ENCODE measurements at places on chromosomes 5 and 9. TPM values are rescaled to one million over a fixed set of nuclear protein-coding genes. Genes with fewer than 3 reads are reported as not detected.

HMMR gene
- polyA plus RNA-seq, result 25.9 TPM

DNA sequence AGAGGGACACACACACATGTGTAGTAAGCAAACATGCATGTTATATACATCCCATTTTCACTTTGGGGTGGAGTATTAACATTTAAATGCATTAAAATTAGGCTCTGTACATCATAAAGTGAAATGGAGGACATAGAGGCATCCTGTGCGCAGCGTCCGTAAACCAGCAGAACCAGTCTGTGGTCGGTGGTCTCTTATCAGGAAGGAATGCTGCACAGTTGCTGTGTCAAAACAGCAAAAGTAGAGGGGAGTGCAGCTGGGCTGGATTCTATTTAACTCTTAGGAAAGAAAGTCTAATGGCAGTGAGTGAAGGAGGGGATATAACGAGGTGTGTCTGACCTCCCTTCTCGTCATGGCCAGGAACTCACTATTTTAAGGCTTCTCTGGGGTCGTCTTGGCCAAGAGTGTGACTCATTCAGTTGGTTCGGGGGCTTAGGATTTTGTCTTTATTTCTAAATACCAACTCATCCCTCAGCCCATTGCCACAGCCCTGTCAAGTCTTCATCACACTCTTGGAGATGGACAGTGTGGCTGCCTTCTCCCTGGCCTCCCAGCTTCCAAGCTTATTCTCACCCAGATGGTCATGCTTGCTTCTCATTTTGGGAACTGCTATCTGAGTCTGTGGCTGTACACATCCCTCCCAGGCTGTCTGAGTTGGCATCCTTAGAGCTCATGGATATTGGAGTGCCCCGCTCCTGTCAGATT lies 20.1 kb upstream of the CXCL14 start:
- no peak for DNase-seq

DNA sequence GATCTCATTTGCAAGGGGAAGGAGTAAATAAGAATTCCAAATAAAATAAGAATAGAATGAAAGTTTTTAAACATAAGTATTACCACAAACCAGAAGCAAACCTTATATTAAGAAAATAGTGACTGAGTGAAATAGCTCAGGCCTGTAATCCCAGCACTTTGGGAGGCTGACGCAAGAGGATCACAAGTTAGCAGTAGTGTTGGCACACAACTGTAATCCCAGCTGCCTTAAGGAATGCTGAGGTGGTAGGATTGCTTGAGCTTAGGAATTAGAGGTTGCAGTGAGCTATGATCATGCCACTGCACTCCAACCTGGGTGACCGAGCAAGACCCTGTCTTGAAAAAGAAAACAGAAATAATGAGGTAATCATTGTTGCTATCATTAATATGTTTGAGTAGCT lies 47.0 kb downstream of the APC start:
- DNase-seq, result no peak

- DNase-seq, result no peak
Measured at GRCh38 chr9:135993765-135994500, 32.8 kb upstream of the UBAC1 start.

LCN10 gene
- polyA plus RNA-seq, result 0.95 TPM

DNA sequence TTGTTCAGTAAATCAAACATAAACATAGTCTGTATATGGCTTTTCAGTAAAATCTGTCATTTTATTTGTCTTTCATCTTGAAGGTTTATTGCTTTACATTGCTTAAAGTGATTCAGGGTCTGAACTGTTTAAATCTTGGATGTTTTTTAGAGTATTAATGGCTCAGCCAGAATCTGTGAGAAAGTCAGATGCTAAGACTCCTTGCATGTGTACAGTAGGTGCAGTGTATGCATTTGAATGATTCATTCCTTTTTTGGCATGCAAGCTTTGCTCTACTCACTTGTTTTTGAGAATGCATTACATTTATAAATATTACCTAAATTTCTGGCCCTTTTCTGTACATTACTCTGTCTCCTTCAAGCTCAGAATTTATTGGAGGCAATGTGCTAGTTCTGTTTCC lies 271.0 kb upstream of the RIOK2 start:
- DNase-seq, result no peak

- no peak for DNase-seq
Measured at GRCh38 chr9:78010445-78010844, 21.2 kb downstream of the GNAQ start.

DNA sequence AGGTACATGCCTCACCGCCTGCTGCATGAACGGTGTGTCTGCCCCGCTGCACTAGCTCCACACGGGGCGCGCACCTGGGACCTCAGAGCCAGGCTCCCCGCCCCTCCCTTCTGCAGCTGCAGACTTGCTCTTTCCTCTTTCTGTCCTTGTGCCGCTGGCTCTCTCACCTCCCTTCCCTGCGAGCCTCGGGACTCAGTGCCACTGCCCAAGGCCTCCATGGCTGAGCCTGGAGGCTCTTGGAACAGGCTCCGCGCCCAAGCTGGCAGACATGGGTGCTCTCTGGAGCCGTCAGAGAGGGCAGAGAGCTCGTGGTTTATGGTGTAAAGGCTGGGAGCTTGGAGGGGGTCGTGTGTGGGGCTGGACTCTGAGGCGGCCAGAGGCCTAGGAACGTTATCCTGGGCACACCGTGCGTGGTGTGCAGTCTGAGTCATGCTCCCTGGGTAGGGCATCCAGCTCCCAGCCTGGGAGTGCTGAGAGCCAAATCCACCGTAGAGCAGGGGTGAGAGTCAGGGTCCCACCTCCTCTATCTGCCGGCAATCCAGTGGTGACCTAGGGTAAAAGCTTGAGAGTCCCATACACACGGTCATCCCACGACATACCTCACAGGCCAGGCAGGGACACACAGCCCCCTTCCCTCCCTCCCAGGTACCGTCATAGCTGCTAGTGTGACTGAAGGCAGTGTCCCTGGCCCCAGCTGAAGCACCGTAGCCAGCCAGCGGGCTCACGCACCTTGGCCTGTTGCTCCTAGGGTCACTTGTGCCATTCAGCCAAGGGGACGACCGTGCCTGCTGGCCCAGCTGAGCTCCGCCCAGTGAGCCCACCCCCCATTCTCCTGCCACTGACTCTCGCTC lies 22.4 kb downstream of the GOLGA2 start:
- no peak for DNase-seq

PDCD1LG2 gene
- not detected for polyA plus RNA-seq

- peak; percentile 12 for DNase-seq
Measured at GRCh38 chr9:5499889-5500398, 10.4 kb upstream of the PDCD1LG2 start.

DNA sequence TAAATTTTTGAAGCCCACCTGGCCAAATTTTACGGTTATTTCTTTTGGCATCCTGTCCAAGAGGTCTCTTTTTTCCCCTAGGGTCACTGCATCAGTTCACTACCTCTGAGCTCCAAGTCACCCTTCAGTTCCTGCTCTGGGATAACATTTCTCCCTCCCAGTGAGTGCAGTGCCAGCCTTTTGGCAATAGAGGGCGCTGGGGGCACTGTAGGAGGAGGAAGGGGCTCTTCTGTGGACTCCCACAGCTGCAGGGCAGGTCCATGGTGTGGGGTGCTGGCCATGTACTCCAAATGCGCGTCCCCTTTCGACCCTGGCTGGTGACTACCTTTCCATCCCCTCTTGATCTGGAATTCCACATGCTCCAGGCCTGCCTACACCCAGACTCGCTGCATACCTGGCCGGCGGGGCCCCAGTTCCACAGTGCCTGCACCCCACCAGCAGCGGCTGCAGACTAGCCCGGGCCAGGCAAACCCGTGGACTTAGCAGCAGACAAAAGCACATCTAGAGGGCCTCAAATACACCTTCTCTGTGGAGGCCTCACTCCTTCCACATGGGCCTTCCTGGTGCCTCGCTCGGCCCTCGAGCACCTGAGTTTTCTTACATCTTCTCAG lies 20.3 kb upstream of the NINJ1 start:
- DNase-seq, result no peak

GRCh38 chr9:114467910-114468309 lies 37.4 kb downstream of the WHRN start:
- DNase-seq, result no peak

DNA sequence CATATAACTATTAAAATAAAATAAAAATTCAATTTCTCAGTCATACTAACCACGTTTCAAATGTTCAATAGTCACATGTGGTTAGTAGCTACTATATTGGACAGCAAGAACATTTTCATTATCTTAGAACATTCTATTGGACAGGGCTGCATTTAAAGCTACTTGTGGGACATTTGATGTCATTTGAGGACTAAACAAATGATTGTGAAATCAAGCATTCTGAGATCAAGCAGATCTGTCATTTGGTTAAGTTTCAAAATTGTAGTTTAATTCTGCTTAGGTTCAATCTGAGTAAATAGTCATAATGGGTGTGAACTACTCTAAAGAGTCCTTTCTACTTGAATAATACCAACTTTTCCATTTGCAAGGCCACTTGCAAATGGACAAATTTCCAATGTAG lies 226.9 kb upstream of the C9orf72 start:
- DNase-seq, result no peak

DNA sequence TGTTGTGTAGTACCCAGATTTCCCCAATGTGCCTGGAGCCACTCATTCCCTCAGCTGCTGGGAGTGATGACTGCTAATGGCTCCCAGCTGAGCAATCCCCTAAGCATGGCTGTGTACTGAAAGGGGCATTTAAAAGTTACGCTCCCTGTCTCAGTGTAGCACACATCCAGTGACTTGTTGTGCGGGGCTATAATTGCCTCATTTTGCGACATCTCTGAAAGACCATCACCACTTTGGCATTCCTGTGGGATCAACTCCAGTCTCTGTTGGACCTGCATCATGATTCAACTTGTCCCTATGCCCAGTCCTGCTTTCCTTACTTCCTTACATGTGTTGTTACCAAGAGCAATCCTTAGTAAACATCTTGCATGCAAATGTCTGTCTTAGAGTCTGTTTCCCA lies 201.2 kb upstream of the MPDZ start:
- DNase-seq, result no peak

IL5 gene
- polyA plus RNA-seq, result not detected

GRCh38 chr9:130936285-130937117 lies 2.5 kb downstream of the FIBCD1 start:
- no peak for DNase-seq

GRCh38 chr5:113060408-113061025 lies 83.9 kb downstream of the DCP2 start:
- no peak for DNase-seq

PCDHB7 gene
- polyA plus RNA-seq, result 4.4 TPM

GRCh38 chr9:126611592-126612325 lies 2.0 kb upstream of the LMX1B start:
- no peak for DNase-seq

- DNase-seq, result no peak
Measured at GRCh38 chr5:89435347-89435746, 552.4 kb upstream of the MEF2C start.

NMUR2 gene
- polyA plus RNA-seq, result 0.19 TPM

DNA sequence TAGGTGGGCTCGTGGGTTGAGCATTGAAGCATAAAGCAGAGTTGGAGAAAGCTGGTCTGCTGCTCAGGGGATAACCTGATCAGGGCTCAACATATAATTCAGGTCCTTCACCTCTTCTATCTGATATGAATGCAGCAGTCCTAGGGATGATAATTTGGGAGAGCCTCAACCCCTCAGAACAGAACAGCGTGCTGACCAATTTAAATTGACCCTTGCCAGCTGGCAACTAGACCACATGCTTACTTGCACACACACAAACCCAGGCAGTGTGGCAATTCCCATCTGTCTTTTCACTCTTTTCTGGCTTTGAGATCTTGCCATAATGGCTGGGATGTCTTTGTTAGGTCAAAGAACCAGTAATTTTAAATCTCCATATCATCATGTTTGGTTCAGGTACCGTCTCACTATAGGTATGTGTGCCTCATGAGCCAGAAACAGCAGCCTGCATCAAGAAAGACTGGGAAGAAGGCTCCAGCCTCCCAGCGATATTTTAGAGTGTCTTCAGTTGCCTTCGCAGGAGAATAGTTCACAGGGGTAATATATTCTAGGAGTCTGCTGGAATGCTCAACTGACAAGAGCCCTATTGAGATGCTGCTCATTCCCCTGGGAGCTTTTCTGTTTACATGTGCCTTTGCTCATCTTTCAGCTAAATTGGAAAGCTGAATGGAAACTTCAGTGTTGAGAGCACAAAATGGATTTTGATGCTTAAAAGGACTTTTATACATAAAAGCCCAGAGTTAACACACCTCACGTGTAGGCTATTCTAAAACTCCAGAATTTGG lies 497.6 kb downstream of the RASEF start:
- no peak for DNase-seq

- DNase-seq, result peak; percentile 13
Measured at GRCh38 chr5:146130440-146131045, 25.2 kb upstream of the PLAC8L1 start.

GRCh38 chr9:7862170-7862569 lies 62.6 kb upstream of the DMAC1 start:
- no peak for DNase-seq

INSL6 gene
- 0.67 TPM for polyA plus RNA-seq

SSBP2 gene
- 84.4 TPM for polyA plus RNA-seq

DNA sequence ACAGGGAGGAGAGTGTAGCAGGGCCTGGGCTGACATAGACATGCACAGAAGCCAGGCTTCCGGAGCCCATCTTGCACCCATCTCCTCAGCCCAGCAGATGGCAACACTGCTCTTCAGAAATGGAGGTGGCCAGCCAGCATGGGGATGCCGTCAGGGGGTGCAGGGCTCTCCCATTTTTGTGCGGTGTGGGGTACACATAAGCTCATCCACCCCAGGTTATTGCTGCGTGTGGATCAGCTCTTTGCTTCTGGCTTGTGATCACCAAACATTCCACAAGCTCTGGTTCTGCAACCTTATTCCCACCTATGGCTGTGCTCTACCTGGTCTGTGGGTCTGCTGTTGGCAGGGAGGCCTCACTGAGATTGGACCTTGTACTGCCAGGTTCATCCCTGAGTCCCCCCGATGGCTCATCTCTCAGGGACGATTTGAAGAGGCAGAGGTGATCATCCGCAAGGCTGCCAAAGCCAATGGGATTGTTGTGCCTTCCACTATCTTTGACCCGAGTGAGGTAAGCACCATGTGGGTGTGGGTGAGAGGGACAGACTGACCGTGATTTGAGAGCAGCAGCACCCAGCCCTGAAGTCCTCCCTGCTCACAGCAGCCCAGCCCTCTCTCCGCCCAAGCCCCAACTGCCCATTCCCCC lies 17.3 kb downstream of the SLC22A5 start:
- no peak for DNase-seq

- DNase-seq, result no peak
Measured at GRCh38 chr5:35374584-35374983, 144.3 kb upstream of the PRLR start.

GAS1 gene
- polyA plus RNA-seq, result 47.1 TPM

DNA sequence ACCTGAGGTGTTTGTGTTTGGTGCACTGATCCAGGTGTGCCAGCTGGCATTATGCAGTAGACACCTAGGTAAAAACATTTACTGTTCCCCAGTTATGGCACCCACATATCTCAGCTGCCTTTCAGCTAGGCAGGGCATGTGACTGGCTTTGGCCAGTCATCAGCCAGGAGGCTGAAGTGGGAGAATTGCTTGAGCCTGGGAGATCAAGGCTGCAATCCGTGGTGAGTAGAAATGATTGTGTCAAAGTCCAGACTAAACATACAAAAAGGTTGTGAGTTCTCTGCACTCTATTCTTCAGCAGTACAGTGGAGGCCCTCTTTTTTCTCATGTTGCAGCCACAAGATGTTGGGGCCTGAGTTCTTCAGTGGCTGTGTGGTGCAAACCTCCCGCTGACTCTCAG lies 3.2 kb upstream of the FBLL1 start:
- DNase-seq, result no peak

- DNase-seq, result peak; percentile 15
Measured at GRCh38 chr9:99465231-99465907, 243.3 kb downstream of the SEC61B start.

GRCh38 chr5:126846344-126846743 lies 69.4 kb downstream of the LMNB1 start:
- no peak for DNase-seq

Data from renal cortex interstitium (tissue), 15 donors.